ENCODE measurements at places on chromosomes 5 and 9. TPM values are rescaled to one million over a fixed set of nuclear protein-coding genes. Genes with fewer than 3 reads are reported as not detected.

DNA sequence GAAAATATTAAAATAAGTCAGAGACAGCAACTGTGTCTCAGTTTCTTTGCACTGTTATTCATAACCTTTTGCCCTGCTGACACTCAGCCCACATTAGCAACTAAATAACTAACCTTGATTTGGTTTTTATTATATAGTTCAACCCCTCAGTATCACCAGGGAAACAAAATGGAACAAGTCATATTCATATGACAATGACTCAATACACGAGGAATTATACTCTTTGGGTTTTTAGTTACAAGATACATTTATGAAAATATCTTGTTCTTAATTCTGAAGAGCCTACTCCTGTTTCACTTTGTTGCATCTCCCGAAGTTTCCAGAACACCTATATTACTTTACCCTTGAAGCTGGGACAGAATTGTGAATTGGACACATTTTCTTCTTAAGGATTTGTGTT lies 845.4 kb downstream of the EFNA5 start:
- DNase-seq, result no peak

- no peak for DNase-seq
Observed at GRCh38 chr9:7174884-7175283, 417.1 kb downstream of the KDM4C start.

- DNase-seq, result no peak
Observed at GRCh38 chr9:593809-594208, 247.7 kb upstream of the DMRT1 start.

GRCh38 chr9:6771722-6772121 lies 13.9 kb downstream of the KDM4C start:
- no peak for DNase-seq

DNA sequence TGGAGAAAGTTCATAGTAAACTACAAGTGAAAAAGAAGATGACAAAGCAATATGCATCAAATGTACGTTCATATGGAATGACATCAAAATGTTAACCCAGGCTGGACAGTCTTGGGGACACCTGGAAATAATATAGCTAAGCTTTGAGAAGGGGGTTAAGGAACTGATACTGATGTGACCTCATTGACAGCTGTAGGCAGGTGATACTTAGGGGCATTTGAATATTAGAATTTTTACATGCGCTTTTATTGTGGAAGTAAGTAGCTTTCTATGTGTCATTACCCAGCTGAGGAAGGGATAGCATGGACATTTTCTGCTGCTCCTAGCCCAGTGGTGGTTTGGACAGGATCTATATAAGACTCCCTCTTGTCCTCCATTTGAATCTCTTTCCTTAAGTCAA lies 299.7 kb downstream of the CWC27 start:
- no peak for DNase-seq

DNA sequence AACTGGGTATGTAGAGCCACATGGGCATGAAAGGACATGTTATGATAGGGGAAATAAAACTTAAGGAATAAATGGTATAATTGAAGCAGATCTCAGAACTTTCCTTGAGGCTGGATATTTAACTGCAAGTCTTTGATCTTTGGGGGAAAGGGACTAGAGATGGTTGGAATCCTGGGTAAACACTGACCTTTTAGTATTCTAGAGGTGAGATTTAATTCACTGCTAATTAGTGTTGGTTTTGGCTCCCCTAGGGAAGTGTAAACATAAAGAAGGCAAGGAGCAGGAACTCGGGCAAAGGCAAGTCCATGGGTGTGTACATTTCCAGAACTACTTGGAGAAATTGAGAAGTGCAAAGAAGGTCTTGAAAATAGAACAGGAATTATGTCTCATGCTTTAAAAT lies 16.6 kb downstream of the NIM1K start:
- no peak for DNase-seq

- DNase-seq, result no peak
Observed at GRCh38 chr5:42553461-42553860, 130.2 kb downstream of the GHR start.

- no peak for DNase-seq
Observed at GRCh38 chr5:120098426-120098825, 365.7 kb upstream of the PRR16 start.

DNA sequence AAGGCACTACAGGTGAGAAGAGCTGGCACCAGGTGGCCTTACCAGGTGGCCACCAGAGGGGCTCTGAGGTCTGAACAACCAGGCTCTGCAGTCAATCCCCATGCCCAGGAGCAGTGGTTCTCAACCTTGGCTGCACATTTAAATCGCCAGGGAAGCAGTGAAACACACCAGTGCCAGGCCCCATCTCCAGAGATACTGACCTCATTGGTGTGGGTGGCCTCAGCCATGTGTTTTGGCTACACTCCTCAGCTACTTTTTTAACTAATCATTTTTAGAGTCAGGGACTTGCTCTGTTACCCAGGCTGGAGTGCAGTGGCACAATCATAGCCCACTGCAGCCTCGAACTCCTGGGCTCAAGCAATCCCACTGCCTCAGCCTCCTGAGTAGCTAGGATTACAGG lies 56.0 kb downstream of the GABBR2 start:
- DNase-seq, result no peak

DNA sequence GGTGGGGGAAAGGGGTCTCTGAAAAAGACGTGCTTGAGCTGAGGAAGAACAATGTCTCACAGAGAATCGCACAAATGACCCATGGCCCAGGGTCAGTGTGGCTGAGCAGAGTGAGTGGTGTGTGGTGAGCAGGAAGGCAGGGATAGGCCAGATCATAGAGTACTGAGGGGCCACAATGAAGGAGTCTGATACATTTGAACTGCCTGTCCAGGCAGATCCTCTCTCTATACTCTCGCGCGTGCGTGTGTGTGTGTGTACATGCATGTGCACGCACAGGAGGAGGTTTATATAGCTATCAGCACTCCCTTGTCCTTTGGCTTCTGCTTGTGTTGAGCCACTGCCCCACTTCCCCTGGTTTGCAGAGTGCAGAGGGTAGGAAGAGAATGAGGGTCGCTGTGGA lies 294.0 kb downstream of the ZNF608 start:
- no peak for DNase-seq

GRCh38 chr5:94218374-94218773 lies 400.0 kb downstream of the KIAA0825 start:
- peak; percentile 96 for DNase-seq

- DNase-seq, result peak; percentile 71
Observed at GRCh38 chr9:76365028-76365427, 29.2 kb downstream of the RFK start.

DNA sequence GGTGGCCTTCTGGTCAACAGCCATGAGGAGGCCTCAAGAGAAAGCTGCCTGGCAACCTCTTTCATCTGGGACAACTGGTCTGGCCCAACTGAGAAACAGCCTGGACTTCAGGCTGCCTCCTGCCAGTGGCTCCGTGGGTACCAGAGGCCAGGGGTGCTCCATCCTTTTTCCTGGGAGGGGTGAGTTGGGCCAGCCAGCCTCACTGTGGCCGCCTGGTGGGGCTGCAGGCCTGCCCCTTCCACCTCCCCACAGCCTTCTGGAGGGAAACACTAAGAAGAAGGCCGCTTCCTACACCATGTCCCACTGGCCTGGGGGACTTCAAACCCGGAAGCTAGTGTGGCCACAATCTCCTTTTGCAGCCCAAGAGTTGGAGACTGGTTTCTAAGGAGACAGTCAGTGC lies 13.8 kb upstream of the NKD2 start:
- no peak for DNase-seq

DNA sequence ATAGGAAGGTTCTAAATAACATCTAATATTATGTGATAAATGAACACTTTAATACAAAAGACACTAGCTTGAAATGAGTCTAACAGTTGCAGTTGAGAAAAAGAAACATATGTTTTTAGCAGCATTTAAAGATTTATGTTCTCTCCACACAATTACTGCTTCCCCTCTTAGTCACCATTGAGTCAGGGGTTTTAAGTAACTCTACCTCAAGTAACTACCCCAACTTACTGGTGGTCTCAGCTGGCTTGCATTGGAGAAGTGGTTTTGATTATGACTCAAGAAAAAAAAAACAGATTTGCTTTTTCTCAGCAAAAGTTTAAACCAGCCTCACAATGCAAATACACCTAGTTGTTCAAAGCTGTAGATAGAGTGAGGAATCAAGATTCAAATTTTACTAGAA lies 1216.5 kb upstream of the CDH9 start:
- DNase-seq, result peak; percentile 35

- DNase-seq, result peak; percentile 72
Observed at GRCh38 chr9:83034587-83034986, 28.4 kb downstream of the RASEF start.

GRCh38 chr5:32098291-32098690 lies 75.8 kb downstream of the GOLPH3 start:
- no peak for DNase-seq

GRCh38 chr5:57859626-57860025 lies 377.0 kb upstream of the ACTBL2 start:
- DNase-seq, result no peak

GRCh38 chr9:109122726-109123621 lies 3.2 kb upstream of the TMEM245 start:
- no peak for DNase-seq

DNA sequence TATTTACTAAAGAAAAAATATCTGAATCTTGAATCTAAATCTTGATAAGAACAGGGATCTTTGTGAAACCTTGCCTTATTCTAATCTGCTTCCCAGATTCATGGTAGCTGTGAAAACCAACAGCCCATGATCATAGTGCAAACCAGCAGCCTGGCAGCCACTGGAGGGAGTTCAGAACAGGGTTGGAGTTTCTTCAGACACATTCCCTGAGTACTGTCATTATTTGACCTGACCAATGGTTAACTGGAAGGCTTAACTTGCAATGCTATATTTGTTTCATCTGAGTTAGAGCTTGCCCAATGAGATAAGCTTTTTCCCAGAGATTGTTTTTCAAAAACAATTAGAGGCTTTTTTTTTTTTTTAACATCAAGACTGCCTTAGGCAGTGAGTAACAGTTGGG lies 47.8 kb downstream of the LOX start:
- DNase-seq, result no peak

GRCh38 chr9:137728444-137729311 lies 109.9 kb downstream of the EHMT1 start:
- DNase-seq, result no peak

DNA sequence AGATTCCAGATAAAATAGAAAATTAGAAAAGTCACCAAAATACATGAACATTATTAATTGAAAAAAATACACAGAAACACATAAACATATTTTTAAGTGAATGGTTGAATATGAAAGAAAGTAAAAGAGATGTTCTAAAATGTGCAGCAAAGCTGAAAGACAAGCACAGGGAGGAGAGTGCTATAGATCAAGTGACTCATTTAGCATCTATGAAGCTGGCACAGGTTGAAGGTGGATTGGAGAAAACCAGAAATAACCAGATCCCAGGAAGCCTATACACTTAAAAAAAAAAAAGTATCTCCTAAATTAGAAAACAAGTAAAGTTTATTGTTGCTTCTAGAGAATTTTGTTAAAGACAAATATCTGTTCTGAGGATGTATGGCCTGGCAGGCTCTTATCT lies 338.9 kb downstream of the CDH12 start:
- DNase-seq, result peak; percentile 44

DNA sequence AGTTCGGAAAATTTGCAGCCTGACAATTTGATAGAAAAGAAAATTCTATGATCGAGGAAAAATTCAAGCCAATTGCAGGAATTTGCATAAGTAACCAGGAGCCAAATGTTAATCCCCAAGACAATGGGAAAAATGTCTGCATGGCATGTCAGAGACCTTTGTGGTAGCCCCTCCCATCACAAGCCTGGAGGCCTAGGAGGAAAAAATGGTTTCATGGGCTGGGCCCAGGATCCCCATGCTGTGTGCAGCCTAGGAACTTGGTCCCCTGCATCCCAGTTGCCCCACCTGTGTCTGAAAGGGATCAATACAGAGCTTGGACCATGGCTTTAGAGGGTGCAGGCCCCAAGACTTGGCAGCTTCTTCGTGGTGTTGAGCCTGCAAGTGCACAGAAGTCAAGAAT lies 1847.9 kb upstream of the ACO1 start:
- DNase-seq, result no peak

DNA sequence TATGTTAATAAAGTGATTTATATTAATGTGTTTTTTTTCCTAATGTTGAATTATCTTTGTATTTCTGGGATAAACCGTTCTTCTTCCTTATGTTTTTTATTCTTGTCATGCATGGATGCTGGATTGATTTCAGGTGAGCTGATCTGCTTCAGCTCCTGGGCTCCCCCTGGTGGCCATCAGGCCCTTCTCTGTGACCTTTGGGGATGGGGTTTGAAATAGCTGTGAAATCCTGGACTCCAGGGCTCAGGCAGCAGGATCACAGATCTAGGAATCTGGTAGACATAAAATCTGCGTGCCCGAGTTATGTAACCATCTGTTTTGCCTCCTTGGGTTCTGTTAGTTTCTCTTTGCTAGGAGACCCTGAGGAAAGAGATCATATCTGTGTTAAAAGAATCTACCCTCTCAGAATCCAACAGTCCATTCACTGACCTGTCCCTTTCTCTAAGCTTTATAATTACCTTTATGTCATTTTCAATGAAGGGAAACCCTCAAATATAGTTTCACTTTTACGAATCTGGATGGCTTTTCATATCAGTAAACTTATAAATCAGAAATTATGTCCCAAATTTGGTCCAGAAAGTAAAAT lies 12.2 kb upstream of the OR13J1 start:
- DNase-seq, result peak; percentile 52

- DNase-seq, result no peak
Observed at GRCh38 chr5:58255386-58255785, 204.5 kb downstream of the PLK2 start.

- DNase-seq, result peak; percentile 18
Observed at GRCh38 chr9:73093740-73094379, 57.8 kb upstream of the ANXA1 start.

- no peak for DNase-seq
Observed at GRCh38 chr5:97548739-97549080, 365.7 kb upstream of the RIOK2 start.

DNA sequence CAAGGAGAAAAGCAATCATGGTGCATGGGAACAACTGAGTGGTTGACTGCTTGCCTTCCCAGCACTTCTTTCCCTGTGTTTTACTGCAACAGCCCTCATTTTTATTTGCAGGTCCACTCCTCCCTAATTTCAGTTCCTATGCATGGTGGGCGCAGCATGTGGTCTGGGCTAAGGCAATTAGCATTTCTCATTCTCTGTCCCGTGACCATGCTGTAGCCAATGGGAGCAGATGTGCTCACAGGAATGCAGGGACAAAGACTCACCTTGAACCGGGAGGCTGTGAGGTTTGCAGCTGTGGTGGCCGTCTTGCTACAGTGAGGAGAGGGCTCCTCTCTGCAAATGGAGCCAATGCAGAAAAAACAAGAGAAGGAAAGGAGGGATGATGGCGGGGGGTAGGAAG lies 315.5 kb downstream of the SLIT3 start:
- DNase-seq, result no peak

CRAT gene
- 69.4 TPM for total RNA-seq

PTGS1 gene
- not detected for total RNA-seq

GRM6 gene
- total RNA-seq, result not detected

MARCHF3 gene
- total RNA-seq, result 6.4 TPM

PLPPR1 gene
- total RNA-seq, result not detected

CRHBP gene
- not detected for total RNA-seq

DHFR gene
- 147 TPM for total RNA-seq

LRRC8A gene
- 62.5 TPM for total RNA-seq

PCYOX1L gene
- total RNA-seq, result 19.7 TPM

HTR1A gene
- total RNA-seq, result not detected
